ENCODE measurements at places on chromosomes 1 and 21. TPM values are rescaled to one million over a fixed set of nuclear protein-coding genes. Genes with fewer than 3 reads are reported as not detected.

The SH3BGR gene
- polyA plus RNA-seq = 20.4 TPM

The MYCL gene
- polyA plus RNA-seq = not detected

The MPZL1 gene
- polyA plus RNA-seq = 27.5 TPM

The HCRTR1 gene
- polyA plus RNA-seq = not detected

The TRAF3IP3 gene
- polyA plus RNA-seq = 1.3 TPM

The TRNP1 gene
- polyA plus RNA-seq = 14.0 TPM

The GCSAML gene
- polyA plus RNA-seq = 0.06 TPM

The EFNA3 gene
- 2.2 TPM for polyA plus RNA-seq

The GSTM1 gene
- 26.0 TPM for polyA plus RNA-seq

The SPRR5 gene
- polyA plus RNA-seq = not detected

The BRDT gene
- 0.20 TPM for polyA plus RNA-seq

The RGS7 gene
- polyA plus RNA-seq = 71.2 TPM

The DIRAS3 gene
- polyA plus RNA-seq = not detected

The MAGI3 gene
- 4.0 TPM for polyA plus RNA-seq

The ADGRB2 gene
- polyA plus RNA-seq = 6.8 TPM

The WNT3A gene
- not detected for polyA plus RNA-seq

The TINAGL1 gene
- polyA plus RNA-seq = not detected

The WDR4 gene
- not detected for polyA plus RNA-seq

The MIGA1 gene
- polyA plus RNA-seq = 44.3 TPM

The SLC41A1 gene
- 28.1 TPM for polyA plus RNA-seq

The HMCN1 gene
- not detected for polyA plus RNA-seq

The OR10J1 gene
- polyA plus RNA-seq = not detected

The FCRL6 gene
- polyA plus RNA-seq = not detected

The NBPF14 gene
- polyA plus RNA-seq = 14.2 TPM

The APCS gene
- not detected for polyA plus RNA-seq

The PLA2G2D gene
- polyA plus RNA-seq = 0.55 TPM

The TSACC gene
- 3.0 TPM for polyA plus RNA-seq

The SLFNL1 gene
- 0.26 TPM for polyA plus RNA-seq

The SYPL2 gene
- not detected for polyA plus RNA-seq

The BTF3L4 gene
- 113 TPM for polyA plus RNA-seq

All from Purkinje cell (primary cell).